A549 treated with CORT108297 at 1 μM for 4 hours (cell line): ENCODE measurements at places on chromosomes 1 and 21. TPM values are rescaled to one million over a fixed set of nuclear protein-coding genes. Genes with fewer than 3 reads are reported as not detected.

DMRTA2 gene
- total RNA-seq = 0.06 to 0.23 TPM (median 0.17 TPM) in 5 replicates

CRYBG2 gene
- 1.2 to 2.6 TPM (median 1.8 TPM) in 5 replicates for total RNA-seq

FCER1G gene
- 0.16 to 0.36 TPM in 2 of 5 replicates, not detected in the others for total RNA-seq

PTGER3 gene
- not detected in 5 replicates for total RNA-seq

DDR2 gene
- 0.25 to 0.42 TPM (median 0.37 TPM) in 5 replicates for total RNA-seq

OR2L3 gene
- total RNA-seq = not detected in 5 replicates

HPDL gene
- 3.1 to 5.3 TPM (median 4.7 TPM) in 5 replicates for total RNA-seq

SPATA1 gene
- 0.32 to 1.1 TPM (median 0.62 TPM) in 5 replicates for total RNA-seq

COL24A1 gene
- 0.01 to 0.03 TPM (median 0.03 TPM) in 4 of 5 replicates, not detected in the other for total RNA-seq

CACNA1E gene
- total RNA-seq = 0.01 to 0.02 TPM in 2 of 5 replicates, not detected in the others

MIGA1 gene
- total RNA-seq = 4.6 to 7.7 TPM (median 6.3 TPM) in 5 replicates

TOR1AIP1 gene
- 29.2 to 37.1 TPM (median 29.8 TPM) in 5 replicates for total RNA-seq

GNAT2 gene
- total RNA-seq = 0.09 TPM in 1 of 5 replicates, not detected in the others

ZNF695 gene
- total RNA-seq = 2.1 to 2.9 TPM (median 2.5 TPM) in 5 replicates

CD1D gene
- 0.06 to 0.10 TPM in 2 of 5 replicates, not detected in the others for total RNA-seq

PROK1 gene
- not detected in 5 replicates for total RNA-seq

ZNF593OS gene
- 0.09 to 0.47 TPM in 2 of 5 replicates, not detected in the others for total RNA-seq

PTGS2 gene
- 5.6 to 13.3 TPM (median 7.0 TPM) in 5 replicates for total RNA-seq

ETNK2 gene
- total RNA-seq = 3.7 to 4.5 TPM (median 4.2 TPM) in 5 replicates

SLX9 gene
- 36.5 to 58.3 TPM (median 56.7 TPM) in 5 replicates for total RNA-seq

TEDDM1 gene
- total RNA-seq = not detected in 5 replicates

AMY1C gene
- total RNA-seq = not detected in 5 replicates

PADI3 gene
- total RNA-seq = 1.1 to 1.7 TPM (median 1.5 TPM) in 5 replicates

ACADM gene
- 25.6 to 44.8 TPM (median 30.0 TPM) in 5 replicates for total RNA-seq

ACTN2 gene
- 0.03 to 0.14 TPM (median 0.07 TPM) in 4 of 5 replicates, not detected in the other for total RNA-seq

SH3BGR gene
- total RNA-seq = 0.95 to 1.2 TPM (median 1.2 TPM) in 5 replicates

CATSPERE gene
- 0.02 to 0.22 TPM (median 0.09 TPM) in 5 replicates for total RNA-seq

LRRC7 gene
- not detected in 5 replicates for total RNA-seq

FMO4 gene
- total RNA-seq = 0.44 to 0.68 TPM (median 0.50 TPM) in 5 replicates

ERVH48-1 gene
- not detected in 5 replicates for total RNA-seq

CHRM3 gene
- total RNA-seq = 0.02 to 0.22 TPM (median 0.14 TPM) in 4 of 5 replicates, not detected in the other

CLCA1 gene
- not detected in 5 replicates for total RNA-seq

LRRC71 gene
- 0.07 to 0.21 TPM (median 0.13 TPM) in 5 replicates for total RNA-seq

ISG20L2 gene
- 39.8 to 52.9 TPM (median 44.0 TPM) in 5 replicates for total RNA-seq

BARHL2 gene
- total RNA-seq = not detected in 5 replicates

CSF3R gene
- not detected in 5 replicates for total RNA-seq

RIPPLY3 gene
- total RNA-seq = 0.48 to 0.63 TPM (median 0.57 TPM) in 5 replicates
